ENCODE measurements at places on chromosomes 13 and 19. TPM values are rescaled to one million over a fixed set of nuclear protein-coding genes. Genes with fewer than 3 reads are reported as not detected.

- DNase-seq, result no peak
- H3K27ac ChIP-seq, result no peak overlapping the region
- H3K36me3 ChIP-seq, result peaks cover 81% of the 10 kb centered on the region
Observed at GRCh38 chr19:36819130-36819630, 19.0 kb downstream of the ZNF790 start.

DNA sequence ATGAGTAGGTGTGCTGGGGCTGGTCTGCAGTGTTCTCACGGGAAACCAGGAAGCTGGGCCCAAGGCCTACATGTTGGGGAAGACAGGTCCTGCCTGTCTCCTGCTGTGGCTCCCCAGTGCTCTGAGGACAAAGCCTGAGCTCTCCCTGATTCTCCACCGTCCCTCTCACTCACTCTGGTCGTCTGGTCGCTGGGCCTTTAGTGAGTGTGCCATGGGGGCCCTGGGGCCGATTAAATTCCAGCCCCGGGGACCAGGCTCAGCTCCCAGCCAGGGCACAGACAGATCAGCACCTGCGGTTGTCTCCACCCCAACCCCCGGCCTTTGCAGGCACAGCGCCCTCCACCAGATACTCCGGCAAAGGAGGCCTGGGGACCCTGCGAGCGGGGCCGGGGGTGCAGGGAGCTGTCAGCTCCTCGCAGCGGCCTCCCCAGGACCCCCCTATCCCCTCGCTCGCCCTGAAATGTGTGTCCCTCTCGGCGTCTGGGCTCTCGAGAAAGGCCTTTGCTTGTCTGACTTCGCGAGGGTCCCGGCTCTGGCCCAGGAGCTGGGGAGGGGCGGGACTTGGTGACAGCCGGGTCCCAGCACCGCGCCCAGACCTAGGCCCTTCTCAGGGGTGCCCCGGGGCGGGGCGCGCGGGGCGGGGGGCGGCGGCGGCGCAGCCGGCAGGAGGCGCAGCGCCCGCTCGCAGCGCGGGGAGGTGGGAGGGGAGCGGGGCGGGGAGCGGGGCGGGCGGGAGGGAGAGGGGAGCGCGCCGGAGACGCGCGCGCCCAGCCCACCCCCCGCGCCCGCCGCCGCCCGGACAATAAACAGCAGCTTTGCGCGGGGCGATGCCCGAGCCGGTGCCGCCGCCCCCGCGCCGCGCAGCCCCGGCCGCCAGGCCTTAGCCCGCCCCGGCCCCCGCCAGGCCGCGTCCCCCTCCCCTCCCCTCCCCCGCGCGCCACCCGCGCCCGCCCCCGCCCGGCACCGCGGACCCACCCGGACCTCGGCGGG is at the start of gene PALM:
PALM (plus strand) TSS at position 782 of the 990 bp plus-strand sequence. CDS start 212 bp downstream, outside the sequence.
- DNase-seq, result no peak
- no peak within 1 kb of the TSS for H3K4me3 ChIP-seq
- peaks cover 2% of the 10 kb centered on the region for H3K4me1 ChIP-seq
- no peaks in the 10 kb centered on the region for H3K36me3 ChIP-seq
- no peak within 1 kb of the TSS for H3K27ac ChIP-seq

DNA sequence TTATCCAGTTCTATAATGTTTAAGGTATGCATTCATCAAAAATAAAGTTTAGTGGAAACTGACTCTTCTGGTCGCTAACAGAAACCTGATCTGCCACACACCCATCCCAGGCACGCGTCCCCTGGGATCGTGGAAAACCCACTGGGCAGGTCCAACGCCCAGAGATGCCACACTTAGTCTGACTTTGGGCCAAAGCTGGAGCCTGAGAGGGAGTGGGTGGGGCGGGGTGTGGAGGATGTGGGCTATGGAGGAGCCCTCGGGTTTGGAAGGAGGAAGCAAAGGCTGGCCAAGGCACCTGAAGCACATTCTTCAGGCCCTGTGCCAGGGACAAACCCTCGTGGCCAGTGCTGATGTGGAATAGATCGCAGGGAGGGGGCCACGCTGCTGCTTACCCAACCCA is 2.5 kb downstream of the IGFL1 start:
- H3K36me3 ChIP-seq, result no peaks in the 10 kb centered on the region
- peaks cover 18% of the 10 kb centered on the region for H3K27me3 ChIP-seq
- H3K4me3 ChIP-seq, result no peak overlapping the region
- no peak overlapping the region for H3K27ac ChIP-seq
- H3K4me1 ChIP-seq, result no peaks in the 10 kb centered on the region

GRCh38 chr13:109740121-109740520 is 46.3 kb downstream of the IRS2 start:
- H3K4me1 ChIP-seq, result peaks cover 11% of the 10 kb centered on the region
- no peak for DNase-seq
- H3K4me3 ChIP-seq, result no peak overlapping the region
- no peaks in the 10 kb centered on the region for H3K27me3 ChIP-seq

The GRIN3B gene
- total RNA-seq, result not detected

DNA sequence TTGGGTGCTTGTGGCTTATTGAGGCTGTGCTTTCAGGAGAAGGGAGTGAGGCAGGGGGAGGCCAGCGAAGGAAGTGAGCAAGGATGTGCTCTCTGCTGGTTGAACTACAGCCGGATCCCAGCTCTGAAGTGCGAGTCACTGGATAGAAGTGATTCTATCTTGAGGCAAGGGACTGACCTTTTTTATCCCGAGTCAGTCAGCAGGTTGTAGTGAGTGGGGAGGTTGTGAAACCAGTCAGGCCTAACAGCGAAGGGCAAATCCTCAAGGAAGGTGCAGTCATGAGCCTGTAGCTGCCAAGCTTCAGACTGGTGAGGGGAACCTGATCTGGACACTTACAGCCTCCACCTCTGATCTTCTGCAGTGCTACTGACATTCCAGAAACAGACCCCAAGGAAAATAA is 18.6 kb downstream of the SCEL start:
- DNase-seq, result no peak
- no peaks in the 10 kb centered on the region for H3K36me3 ChIP-seq
- H3K27ac ChIP-seq, result no peak overlapping the region
- no peak overlapping the region for H3K4me3 ChIP-seq
- peaks cover 2% of the 10 kb centered on the region for H3K27me3 ChIP-seq
- peaks cover 6% of the 10 kb centered on the region for H3K4me1 ChIP-seq

DNA sequence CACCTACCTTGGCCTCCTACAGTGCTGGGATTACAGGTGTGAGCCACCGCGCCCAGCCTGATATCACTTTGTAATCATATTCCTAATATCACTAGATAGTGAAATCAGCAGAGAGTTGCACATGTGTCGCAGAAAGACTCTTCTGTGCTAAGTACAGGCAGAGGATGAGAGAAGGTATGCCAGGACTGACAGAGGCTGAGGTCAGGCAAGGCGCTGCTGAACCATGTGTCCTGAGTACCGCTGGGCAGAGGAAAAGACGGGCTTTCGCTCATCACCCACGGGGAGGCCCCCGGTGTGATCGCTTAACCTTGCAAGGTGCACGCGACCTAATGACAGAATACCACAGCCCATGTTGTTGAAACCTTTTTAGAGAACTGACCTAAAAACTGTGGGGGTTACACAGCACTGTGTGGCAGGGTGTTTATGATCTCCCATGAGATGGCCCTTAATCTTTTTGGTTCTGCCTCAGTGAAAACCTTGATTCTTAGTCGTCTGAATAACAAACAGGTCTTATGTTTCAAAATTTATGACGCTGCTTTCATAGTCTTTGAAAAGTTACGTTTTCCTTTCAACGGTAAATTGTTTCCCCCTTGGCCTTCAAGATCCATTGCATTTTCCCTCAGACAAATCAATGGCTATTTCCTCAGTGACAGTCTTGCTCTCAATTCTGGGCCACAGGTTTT is 12.2 kb downstream of the GJA3 start:
- no peak overlapping the region for H3K27ac ChIP-seq
- DNase-seq, result no peak
- H3K4me1 ChIP-seq, result no peaks in the 10 kb centered on the region
- peaks cover 19% of the 10 kb centered on the region for H3K27me3 ChIP-seq

The PPM1N gene
- 3.7 TPM for total RNA-seq

DNA sequence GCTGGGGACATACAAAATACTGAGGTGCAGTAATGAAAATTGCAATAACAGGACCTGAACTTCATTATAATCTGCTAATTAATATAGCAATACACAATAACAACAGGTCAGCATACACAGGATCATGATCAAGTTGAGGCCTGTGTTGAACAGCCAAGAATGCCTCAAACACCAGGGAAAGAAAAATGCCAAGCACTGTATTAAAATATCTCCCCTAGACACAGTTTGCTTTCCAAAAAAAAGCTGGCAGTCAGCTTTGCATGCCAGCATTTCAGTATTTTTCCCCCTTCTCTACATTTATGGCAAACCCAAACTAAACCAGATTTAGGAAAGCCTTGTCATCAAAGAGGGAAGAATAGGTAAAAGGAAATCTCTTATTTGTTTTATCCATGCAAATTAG is 226.9 kb downstream of the LHFPL6 start:
- H3K4me1 ChIP-seq, result no peaks in the 10 kb centered on the region
- H3K36me3 ChIP-seq, result no peaks in the 10 kb centered on the region
- H3K27me3 ChIP-seq, result no peaks in the 10 kb centered on the region

DNA sequence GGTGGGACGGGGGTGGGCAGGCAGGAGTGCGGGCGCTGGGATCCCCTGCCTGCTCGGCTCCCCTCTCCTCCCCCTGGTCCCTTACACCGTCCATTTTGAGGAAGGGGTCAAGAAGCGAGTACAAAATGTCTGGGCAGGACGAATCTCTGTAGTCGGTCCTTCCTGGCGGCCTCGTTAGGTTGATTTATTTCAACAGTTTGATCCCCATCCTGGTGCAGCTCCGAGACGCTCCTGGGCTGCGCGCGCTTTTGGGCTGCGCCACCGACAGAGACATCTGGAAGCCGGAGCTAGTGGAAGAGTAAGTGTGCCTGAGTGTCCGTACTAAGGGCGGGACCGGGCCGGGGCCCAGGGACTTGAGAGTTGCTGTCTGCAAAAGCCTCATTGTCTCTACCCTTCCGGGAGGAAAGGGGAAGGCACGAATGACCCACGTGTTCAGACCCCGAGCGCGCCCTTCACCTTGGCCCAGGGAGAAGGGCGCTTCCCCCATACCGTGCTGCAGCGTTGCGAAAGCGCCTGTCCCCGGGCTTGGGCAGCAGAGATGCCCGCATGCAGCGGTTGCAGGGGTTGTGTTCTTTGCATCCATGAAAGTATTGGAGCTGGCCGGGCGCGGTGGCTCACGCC is 1.8 kb downstream of the ZNF114 start:
- peaks cover 11% of the 10 kb centered on the region for H3K27me3 ChIP-seq
- H3K4me3 ChIP-seq, result peak overlapping the region; percentile 74
- H3K36me3 ChIP-seq, result no peaks in the 10 kb centered on the region
- H3K4me1 ChIP-seq, result peaks cover 12% of the 10 kb centered on the region

- peaks cover 7% of the 10 kb centered on the region for H3K36me3 ChIP-seq
- no peaks in the 10 kb centered on the region for H3K27me3 ChIP-seq
- H3K4me1 ChIP-seq, result peaks cover 52% of the 10 kb centered on the region
- H3K4me3 ChIP-seq, result no peak overlapping the region
- DNase-seq, result no peak
Observed at GRCh38 chr13:74005320-74006157, 128.7 kb downstream of the KLF12 start.

The F10 gene
- not detected for total RNA-seq

DNA sequence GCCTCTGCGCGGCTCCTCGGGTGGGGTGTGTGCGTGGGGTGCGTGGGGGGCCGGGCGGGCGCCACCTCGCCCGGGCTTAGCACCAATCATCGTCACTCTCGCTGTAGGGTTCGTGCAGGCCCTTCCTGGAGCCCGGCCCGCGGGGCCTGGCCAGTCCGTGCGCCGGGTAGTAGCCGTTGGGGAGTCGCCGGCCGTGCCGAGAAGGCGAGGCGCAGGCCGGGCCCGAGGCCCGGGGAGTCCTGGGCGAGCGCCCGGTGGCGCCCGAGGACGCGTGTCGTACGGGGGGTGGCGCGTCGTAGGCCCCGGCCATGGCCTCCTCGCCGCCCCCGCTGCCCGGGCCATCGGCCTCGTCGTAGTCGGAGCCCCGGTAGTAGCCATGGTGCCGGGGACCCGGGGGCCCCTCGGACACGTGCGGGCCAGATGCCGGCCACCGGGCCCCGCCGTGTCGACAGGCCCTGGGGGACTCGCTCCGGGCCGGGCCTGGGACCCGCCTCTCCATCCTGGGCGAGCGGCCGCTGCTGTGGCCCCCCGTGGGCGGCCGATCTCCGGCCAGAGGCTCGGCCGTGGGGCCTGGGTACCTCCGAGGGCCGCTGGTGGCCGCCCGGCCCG is 57.1 kb downstream of the IER2 start:
- H3K27ac ChIP-seq, result no peak overlapping the region
- no peaks in the 10 kb centered on the region for H3K27me3 ChIP-seq
- no peak for DNase-seq
- H3K4me3 ChIP-seq, result no peak overlapping the region
- H3K36me3 ChIP-seq, result no peaks in the 10 kb centered on the region

DNA sequence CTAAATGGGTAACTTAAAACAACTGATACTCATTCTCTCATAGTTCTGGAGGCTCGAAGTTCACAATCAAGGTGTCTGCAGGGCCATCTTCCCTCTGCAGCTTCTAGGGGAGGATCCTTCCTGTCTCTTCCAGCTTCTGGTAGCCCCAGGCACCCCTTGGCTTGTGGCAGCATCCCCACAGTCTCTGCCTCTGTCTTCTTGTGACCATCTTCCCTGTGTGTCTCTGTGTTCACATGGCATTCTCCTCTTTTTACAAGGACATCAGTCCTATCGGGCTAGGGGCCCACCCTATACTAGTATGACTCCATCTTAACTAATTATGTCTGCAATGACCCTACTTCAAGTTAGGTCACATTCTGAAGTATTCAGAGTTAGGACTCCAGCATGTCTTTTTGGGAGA is 73.5 kb downstream of the ANKRD10 start:
- peaks cover 19% of the 10 kb centered on the region for H3K27me3 ChIP-seq
- H3K4me1 ChIP-seq, result no peaks in the 10 kb centered on the region
- H3K27ac ChIP-seq, result no peak overlapping the region

GRCh38 chr13:42260903-42261654 is 10.9 kb upstream of the AKAP11 start:
- H3K4me3 ChIP-seq, result no peak overlapping the region
- peaks cover 12% of the 10 kb centered on the region for H3K4me1 ChIP-seq
- H3K27me3 ChIP-seq, result peaks cover 6% of the 10 kb centered on the region

The ZNF93 gene
- total RNA-seq, result 17.2 TPM

The IQCN gene
- total RNA-seq, result 0.59 TPM

The RAB3D gene
- total RNA-seq, result 7.0 TPM

- H3K4me1 ChIP-seq, result no peaks in the 10 kb centered on the region
- H3K36me3 ChIP-seq, result no peaks in the 10 kb centered on the region
- no peak overlapping the region for H3K27ac ChIP-seq
Observed at GRCh38 chr13:47256618-47257017, 359.8 kb upstream of the HTR2A start.

GRCh38 chr13:37313372-37313771 is 207.9 kb upstream of the CSNK1A1L start:
- no peaks in the 10 kb centered on the region for H3K27me3 ChIP-seq
- DNase-seq, result no peak
- no peak overlapping the region for H3K27ac ChIP-seq
- no peaks in the 10 kb centered on the region for H3K36me3 ChIP-seq
- no peaks in the 10 kb centered on the region for H3K4me1 ChIP-seq
- no peak overlapping the region for H3K4me3 ChIP-seq

- peaks cover 13% of the 10 kb centered on the region for H3K27me3 ChIP-seq
- no peak overlapping the region for H3K4me3 ChIP-seq
- no peaks in the 10 kb centered on the region for H3K36me3 ChIP-seq
- no peaks in the 10 kb centered on the region for H3K4me1 ChIP-seq
Observed at GRCh38 chr13:101098873-101099272, 317.4 kb downstream of the NALCN start.

The TSKS gene
- 0.81 TPM for total RNA-seq

The ZNF582 gene
- total RNA-seq, result 2.4 TPM

The SELENOV gene
- not detected for total RNA-seq

Measured in activated CD8-positive, alpha-beta T cell treated with anti-CD3 and anti-CD28 coated beads for 36 hours (primary cell).